ENCODE measurements at places on chromosomes 7 and 10.

GRCh38 chr7:43583424-43584194 lies 701 bp downstream of the STK17A start:
- DNase-seq, result no peak

DNA sequence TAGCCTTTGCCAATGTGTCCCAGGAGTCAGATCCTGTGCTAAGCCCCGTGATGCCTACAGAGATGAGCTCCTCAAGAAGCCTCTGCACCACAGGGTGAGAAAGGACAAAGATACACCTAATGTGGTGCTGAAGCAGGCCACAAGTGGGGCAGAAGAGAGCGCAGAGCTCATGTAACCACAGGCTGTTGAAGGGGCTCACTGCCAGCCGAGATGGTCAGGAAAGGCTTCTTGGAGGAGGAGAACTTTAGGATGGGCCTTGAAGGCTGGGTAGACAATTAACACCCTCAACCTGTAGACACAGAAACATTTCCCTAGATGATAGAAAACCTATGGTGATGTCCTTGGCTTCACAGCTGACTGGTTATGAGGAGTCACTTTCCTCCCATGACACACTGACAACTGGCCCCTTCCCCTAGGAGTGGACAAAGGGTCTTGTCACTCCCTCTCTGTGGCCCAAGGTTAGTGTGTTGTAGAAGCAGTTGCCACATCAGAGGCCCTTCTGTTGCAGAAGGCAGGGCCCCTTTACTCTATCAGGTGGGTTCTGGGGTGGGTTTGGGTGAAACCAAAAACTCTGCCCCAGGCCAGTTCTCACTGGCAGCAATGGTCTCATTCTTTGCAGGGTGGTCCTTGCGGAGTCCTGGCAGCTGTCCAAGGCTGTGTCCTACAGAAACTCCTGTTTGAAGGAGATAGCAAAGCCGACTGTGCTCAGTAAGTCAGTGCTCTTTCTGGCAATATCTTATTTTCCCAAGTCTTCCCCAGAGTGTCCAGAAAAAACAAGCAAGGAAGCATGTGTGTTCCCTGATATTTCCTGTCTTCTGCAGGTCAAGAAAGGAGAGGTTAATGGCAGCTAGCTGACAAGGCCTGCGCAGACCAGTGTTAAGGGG lies 69.2 kb downstream of the MINDY4 start:
- DNase-seq, result no peak

- peak; percentile 39 for DNase-seq
Observed at GRCh38 chr7:13834328-13834761, 155.1 kb downstream of the ETV1 start.

GRCh38 chr10:22341190-22341925 lies 3.9 kb upstream of the SPAG6 start:
- no peak for DNase-seq

DNA sequence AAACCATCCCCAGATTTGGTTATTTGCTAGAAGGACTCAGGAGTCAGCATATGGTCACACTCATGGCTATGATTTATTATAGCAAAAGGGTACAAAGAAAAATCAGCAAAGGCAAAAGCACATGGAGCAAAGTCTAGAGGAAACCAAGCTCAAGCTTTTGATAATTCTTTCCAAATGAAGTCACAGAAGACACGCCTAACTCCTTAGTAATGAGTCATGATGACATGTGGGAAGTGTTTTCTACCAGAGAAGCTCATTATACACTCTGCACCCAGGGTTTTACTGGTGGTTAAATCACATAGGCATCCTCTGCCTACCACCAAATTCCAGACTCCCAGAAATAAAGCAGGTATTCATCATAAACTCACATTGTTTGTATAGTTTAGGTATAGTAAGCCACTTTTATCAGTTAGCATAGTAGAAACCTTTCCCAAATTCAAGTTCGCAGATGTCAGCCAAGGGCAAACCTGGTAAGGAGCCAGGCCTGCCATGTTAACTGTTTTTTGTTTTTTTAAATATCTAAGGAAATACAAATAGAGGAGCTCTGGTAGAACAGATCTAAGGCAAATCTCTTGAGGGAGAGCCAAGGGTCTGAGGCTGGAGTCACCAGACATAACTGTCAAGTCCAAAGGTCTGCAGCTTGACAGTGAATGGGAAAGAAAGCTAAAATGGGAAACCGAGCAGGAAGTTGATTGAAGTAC lies 15.4 kb upstream of the HIBADH start:
- no peak for DNase-seq

DNA sequence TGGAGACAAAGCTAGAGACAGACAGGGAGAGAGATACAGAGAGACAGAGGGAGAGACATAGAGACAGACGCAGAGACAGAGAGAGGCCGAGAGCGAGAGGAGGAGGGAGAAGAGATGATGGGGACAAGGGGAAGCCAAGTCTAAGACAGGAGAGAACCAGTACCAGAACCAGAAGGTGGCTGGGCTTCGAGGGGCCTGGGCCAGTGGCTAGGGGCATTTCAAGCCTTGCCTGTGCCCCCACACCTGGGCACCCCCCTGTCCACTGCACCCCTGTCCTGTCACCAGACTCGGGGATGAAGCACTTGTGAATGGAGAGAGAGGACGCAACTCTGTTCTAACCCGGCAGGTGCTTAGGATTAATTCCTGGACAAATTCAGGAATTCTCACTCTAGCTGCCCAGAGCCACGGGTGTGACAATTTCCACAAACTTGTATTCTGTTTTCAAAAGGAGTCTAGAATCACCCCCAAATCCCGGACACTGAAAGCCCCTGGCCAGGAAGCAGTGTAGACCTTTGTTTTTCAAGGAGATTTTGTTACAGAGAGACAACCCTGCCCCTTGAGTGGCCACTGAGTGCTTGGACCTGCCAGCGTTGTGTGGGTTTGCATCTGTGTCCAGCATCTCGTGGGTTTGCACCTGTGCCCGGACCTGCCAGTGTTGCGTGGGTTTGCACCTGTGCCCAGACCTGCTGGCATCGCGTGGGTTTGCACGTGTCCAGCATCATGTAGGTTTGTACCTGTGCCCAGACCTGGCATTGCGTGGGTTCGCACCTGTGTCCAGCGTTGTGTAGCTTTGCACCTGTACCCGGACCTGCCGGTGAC lies 157.3 kb downstream of the WDR37 start:
- no peak for DNase-seq

- DNase-seq, result peak; percentile 69
Observed at GRCh38 chr7:29289156-29290021, 94.8 kb downstream of the CHN2 start.

- no peak for DNase-seq
Observed at GRCh38 chr7:2709553-2710285, 21.7 kb downstream of the AMZ1 start.

DNA sequence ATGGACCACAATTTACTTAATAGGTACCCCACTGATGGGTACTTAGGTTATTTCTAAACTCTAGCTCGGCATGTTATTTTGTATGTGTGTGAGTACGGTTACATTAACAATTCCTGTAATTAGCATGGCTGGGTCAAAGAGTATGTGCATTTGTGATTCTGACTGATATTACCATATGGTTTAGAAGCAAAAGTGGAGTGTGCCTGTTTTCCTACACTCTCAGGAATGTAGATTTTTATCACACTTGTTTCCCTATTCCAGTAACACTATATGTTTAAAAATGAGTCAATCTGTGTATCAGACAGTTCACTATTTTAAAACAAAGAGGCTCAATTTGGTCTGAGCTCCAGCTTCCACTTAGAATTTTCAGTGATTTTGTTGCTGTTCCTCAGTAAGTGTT lies 44.6 kb upstream of the GSDME start:
- DNase-seq, result no peak

DNA sequence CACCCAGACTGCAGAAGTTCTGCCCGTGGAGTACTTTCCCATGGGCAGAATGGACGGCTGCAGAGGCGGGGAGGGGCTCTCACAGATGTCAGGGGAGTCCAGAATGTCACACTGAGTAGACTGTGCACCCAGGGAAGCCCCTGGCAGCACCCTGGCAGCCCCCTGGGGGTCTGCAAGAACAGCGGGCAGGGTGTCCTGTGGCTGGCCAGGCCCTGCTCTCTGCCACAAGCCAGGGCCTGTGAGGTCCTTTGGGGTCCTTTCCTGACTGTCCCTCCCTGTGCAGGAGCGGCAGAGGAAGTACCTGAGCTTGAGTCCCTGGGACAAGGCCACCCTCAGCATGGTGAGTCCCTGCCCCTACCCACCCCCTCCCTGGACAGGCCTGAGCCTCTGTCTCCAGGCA lies 6.1 kb upstream of the SH2B2 start:
- DNase-seq, result no peak

DNA sequence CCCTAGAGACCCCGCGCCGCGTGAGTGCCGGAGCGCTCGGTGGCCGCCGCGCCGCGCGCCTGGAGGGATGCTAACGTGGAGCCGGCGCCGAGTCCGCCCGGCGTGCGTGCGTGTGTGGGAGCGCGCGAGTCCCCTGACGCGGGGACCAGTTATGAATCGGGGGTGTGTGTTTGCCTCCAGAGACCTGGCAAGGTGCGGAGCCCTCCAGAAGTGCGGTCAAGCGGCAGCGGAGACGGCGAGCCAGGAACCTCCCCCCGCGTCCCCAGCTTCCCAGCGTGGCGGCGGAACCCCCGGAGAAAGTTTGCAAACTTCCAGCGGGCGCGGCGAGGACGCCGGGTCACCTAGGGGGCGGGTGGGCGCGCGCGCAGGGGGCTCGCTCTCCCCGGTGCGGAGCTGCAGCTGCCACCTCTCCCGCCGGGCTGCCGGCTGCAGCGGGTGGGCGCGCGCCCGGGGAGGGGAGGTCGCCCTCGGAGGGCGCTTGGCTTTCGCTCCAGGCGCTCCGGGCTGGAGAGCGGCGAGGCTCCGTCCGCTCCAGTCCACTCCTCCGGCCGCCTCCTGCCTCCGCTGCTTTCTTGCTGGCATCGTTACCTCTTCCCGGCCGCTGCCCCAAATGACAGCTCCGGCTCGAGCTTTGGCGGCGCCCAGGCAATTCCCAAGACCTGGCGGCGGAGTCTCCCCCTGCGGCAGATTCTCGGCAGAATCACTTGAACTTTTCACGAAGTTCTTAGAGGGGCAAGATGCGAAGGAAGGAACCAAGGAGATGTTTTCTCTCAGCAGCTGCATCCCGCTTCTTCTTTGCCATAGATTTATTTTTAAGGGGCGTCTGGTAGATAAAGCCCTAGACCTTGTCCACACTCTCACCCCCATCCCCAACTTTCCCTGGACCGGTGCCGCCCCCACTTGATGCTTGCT lies 2.3 kb upstream of the CREB5 start:
- DNase-seq, result no peak

- DNase-seq, result peak; percentile 12
Observed at GRCh38 chr10:1368842-1369171, 312.6 kb downstream of the WDR37 start.

GRCh38 chr7:15087771-15088170 lies 185.2 kb upstream of the DGKB start:
- DNase-seq, result peak; percentile 44

DNA sequence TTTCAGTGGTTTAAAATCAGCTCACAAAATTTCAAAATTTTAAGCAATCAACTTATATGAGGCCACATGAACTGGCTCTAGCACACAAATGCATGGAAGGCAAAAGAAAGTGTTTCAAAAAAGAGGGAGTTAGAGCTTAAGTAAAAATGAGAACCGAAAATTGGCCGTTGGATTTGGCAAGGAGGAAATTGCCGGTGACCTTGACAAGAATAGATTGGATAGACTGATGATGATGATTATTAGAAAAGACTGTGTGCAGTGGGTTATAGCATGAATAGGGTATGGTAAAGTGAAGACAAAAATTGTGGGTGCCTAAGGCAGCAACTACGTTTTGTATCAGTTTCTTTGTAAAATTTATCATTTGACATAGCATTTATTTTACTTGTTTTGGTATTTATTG lies 175.7 kb downstream of the SEMA3D start:
- DNase-seq, result no peak

DNA sequence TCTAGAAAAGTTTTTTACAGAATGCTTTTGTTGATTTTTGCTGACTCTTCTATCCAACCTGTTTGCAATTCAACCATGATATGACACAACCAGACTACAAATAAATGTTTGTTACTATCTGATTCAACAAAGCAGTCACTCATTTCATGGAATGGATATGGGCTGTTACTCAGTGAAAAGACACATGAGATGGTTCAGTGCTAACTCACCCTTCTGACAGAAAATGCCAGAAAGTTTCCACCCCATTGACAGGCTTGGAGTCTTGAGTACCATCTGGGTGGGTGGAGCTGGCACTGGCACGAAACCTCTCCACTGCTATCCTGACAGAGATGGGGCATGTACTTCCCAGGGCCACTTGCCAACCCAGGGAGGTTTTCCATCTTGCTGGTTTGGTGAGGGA lies 39.5 kb downstream of the RBM28 start:
- DNase-seq, result peak; percentile 84

Measured in NCI-H446 (cell line).